ENCODE measurements at places on chromosomes 4 and X. TPM values are rescaled to one million over a fixed set of nuclear protein-coding genes. Genes with fewer than 3 reads are reported as not detected.

DNA sequence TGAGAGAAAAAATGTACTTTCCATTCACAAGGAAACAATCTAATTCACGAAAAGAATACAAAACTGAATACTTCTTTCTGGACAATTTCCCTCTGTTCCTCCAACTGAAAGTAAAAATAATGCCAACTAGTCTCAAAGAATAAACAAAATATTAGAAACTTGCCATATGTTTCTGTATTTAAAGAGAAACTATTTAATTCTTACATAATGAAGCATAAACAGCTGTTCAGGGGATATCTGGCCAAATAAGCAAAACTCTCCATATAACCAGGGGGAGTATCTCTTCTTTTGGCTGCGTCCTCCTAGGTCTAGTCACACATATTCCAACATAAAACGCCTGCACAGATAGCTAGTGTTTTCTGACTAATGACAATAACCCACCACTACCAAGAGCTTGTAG lies 805 bp downstream of the GATB start:
- H3K27ac ChIP-seq, result no peak overlapping the region
- H3K4me1 ChIP-seq, result peaks cover 13% of the 10 kb centered on the region
- H3K27me3 ChIP-seq, result no peaks in the 10 kb centered on the region
- peaks cover 20% of the 10 kb centered on the region for H3K36me3 ChIP-seq

DNA sequence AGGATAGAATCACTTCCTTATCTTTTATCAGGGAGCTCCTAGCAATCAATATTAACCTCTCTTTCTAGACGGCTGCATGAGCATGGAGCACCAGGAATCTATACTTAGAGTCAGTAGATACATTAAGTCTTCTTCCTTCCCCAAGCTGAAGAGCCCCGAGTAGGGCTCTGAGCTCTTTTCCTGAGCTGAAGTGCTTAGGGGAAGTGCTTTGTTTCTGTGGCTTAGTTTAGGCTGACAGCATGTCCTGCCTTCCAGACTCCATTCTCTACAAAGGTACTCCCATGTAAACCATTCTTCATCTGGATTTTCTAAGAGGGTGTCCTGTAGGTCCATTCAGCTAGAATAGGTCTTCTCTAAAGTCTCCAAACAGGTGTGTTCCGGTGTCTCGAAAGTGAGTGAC lies 127.5 kb upstream of the AFF2 start:
- DNase-seq, result no peak
- no peak overlapping the region for H3K4me3 ChIP-seq
- H3K27me3 ChIP-seq, result no peaks in the 10 kb centered on the region
- no peak overlapping the region for H3K27ac ChIP-seq
- no peaks in the 10 kb centered on the region for H3K36me3 ChIP-seq

The LRAT gene
- total RNA-seq, result 4.4 TPM

The GPRASP2 gene
- total RNA-seq, result 5.9 TPM

The SUPT20HL1 gene
- not detected for total RNA-seq
